NCI-H1092 treated with DMSO at 0.1 percent for 48 hours (cell line): ENCODE measurements at places on chromosomes 3 and 15.

DNA sequence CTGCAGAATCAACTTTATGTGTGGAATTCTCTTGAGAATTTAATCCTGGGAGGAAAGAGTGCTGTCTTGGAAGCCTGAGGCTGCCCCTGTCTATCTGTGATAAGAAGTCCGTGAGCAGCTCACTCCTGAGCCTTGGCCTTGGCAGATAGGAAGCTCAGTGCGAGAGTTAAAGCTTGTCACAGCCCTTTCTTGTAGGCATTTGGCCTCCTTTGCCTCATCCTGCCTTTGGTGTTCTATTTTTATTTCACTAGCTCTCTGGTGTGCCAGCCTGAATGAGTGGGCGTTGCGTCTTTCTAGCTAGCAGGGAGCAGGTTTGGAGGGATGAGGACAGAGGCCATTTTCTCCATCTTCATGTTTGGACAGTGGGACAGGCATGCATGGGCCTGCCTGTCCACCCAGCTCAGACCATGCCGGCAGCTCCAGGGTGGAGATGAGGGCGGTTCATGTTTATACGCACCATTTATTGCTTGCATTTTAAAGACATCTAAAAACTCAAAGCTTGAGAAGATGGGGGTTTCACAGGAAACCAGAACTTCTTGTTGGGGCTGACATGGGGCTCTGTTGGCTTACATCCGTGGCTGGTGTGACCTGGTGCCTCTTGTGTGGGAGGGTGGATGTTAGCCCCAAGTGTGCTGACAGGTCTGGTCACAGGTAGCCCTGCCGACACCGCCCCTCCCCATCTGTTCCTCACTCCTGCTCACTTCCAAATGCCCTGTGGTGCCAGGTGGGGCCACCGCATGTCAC is 29.8 kb downstream of the IRAK2 start:
- no peak for DNase-seq

DNA sequence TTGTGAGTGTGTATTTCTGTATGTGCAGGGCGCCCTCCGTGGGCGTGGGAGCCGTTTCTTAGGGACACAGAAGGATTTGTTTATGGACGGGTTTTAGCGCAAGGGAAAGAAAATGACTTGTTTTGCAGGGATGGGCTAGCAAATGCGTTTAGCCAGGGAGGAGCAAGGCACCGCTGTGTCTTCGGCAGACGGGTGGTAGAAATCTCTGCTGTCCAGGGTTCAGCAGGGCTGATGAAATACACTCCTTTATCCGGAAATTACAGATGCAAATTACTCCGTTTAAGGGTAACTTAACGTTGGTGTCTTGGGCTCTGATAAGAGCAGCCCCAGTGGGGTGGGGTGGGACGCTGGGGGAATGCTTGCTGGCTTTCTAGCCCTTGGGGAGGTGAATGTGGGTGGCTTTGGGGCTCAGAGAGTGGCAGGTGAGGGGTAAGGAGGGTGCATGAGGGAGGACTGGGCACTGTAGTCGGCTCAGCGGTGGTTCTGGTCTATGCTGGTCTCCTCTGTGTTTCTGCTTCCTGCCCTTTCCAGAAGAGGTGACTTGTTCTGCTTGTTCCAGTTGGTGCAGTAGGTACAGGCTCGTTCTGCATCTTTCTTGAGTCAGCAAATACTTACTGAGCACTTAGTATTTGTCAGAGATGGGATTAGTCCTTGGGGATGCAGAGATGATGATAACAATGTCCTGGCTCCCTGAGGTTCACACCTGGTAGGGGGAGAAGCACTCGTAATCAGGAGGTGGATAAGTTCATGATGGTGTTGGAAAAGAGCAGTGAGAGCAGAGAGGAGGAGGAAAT is 954 bp downstream of the SV2B start:
- DNase-seq: peak; percentile 26

DNA sequence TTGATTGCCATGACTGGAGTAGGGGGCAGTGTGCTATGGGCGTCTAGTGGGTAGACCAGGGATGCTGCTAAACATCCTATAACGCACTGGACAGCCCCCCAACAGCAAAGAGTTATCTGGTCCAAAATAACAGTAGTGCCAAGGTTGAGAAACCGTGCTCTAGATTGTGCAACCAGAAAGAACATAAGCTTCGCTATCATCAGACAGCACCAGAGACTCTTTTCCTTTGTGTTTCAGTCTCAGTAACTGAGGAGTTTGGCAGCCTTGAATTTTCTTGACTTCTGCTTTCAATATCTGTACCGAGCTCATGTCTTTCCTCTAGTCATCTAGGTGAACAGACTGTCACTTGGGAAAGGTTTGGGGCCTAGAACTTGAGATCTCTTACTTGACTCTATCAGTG is 8.8 kb downstream of the ARID3B start:
- DNase-seq: no peak

- no peak for DNase-seq
Observed at GRCh38 chr3:188392076-188392475, 238.1 kb downstream of the LPP start.

DNA sequence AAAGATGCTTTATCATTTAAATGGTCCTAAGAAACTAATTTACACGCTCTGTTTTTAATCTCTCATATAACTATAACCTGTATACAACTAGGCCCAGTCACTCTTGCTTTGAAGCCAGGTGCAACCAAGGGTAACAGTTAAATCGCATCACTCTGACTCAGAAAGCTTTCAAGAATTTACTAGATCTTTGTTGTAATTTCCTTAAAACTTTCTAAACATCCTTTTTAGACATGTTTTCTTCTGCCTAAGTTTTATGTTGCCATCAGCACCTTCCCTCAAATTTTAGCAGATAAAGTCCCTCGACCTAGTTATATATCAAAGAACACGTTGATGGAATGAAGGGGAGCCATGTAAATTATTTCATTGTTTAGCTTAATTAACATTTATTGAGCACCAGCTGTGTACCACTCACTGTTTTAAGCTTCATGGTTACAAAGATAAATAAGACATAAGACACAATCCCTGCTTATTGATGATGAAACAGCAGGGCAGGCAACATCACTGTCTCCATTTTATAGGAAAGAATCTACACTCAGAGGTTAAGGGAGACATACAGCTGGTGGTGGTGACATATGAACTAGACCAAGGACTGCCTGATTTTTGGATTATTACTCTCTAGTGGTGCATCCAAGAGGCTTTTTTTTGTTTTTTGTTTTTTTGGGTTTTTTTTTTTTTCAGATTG is 101.0 kb downstream of the CD200R1L start:
- no peak for DNase-seq

DNA sequence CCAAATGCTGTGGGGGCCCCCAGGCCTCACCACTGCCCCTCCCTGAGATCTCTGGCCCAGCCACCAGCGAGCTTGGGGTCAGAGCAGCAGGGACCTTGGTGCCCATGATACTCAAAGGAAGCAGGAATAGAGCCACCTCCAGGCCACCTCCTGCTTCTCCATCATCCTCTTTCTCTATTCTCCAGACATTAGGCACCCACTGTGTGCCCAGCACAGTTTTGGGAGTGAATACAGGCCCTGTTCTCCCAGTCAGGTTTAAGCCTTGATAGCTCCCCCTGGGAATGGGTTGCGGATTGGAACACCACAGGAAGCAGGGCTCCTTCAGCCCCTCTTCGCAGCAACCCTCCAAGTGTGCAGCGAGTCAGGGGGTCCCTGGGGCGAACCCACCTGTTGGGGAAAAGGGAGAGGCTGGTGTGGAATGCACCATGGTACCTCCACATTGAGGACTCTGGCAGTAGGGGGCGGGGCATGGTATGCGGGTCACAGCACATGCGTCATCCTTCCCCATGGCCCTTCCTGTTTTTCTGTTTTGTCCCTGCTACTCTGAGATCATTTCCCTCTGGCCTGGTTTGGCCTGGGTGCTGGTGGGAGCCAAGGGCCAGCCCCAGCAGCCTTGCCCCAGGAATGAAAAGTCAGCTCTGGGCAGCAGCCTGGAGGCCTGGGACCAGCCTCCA is 14.2 kb upstream of the SEMA3B start:
- no peak for DNase-seq

DNA sequence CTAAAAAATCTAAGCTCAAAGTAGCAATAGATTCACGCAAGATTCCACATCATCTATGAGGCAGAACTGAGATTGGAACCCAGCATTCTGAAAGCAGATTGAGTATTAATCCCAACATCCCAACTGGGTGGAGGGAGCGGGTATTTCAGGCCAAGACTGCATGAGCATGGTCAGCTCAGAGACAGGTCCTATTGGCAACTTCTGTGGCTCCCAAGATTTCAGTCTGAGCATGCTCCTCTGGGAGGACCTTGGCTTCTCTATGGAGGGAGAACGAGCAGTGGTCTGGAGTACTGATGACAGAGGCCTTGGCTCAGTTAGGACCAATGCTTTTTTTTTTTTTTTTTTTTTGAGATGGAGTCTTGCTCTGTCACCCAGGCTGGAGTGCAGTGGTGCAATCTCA is 4.0 kb upstream of the ITGA11 start:
- no peak for DNase-seq
